ENCODE measurements at places on chromosomes 3 and 15. TPM values are rescaled to one million over a fixed set of nuclear protein-coding genes. Genes with fewer than 3 reads are reported as not detected.

- peaks cover 53% of the 10 kb centered on the region for H3K4me1 ChIP-seq
- peak overlapping the region; percentile 79 for H3K27ac ChIP-seq
- no peaks in the 10 kb centered on the region for H3K36me3 ChIP-seq
- peak overlapping the region; percentile 51 for H3K4me3 ChIP-seq
- peak; percentile 79 for DNase-seq
Observed at GRCh38 chr15:69593981-69594966, 141.7 kb downstream of the RPLP1 start.

- peaks cover 9% of the 10 kb centered on the region for H3K4me1 ChIP-seq
- H3K36me3 ChIP-seq = peaks cover 3% of the 10 kb centered on the region
- peaks cover 3% of the 10 kb centered on the region for H3K27me3 ChIP-seq
- H3K27ac ChIP-seq = no peak overlapping the region
- no peak for DNase-seq
Observed at GRCh38 chr3:55775366-55776154, 288.5 kb upstream of the WNT5A start.

The PLSCR2 gene
- total RNA-seq = not detected

The RARB gene
- 28.2 TPM for total RNA-seq

DNA sequence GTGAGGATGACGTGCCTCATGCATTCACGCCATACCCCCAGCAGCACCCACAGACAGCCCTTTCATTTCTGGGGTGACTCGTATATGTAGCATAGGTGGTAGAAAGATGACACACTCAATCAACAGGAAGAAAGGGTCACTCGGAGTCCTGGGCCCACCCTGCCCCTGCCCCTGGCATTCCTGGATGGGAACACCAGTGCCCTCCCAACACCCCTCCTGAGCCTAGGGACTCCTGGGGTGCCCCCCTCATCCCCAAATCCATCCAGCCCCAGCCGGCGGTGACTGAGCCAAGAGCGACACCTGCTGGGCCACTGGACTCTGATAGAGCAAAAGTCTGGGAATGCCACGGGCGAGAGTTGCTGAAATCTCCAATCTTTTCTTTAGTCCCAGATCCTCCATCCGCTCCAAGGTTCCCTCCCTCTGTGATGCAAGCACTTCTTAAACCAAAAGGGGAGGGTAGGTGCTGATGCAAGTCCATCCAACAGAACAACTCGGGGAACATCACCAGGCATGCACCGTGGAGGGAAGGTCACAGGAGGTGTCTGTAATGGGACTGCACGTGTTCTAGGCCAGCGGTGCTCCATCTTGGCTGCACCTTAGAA, 31.1 kb downstream of the ACAN start:
- no peaks in the 10 kb centered on the region for H3K4me1 ChIP-seq
- H3K4me3 ChIP-seq = no peak overlapping the region
- DNase-seq = no peak
- H3K27me3 ChIP-seq = no peaks in the 10 kb centered on the region
- H3K27ac ChIP-seq = no peak overlapping the region

DNA sequence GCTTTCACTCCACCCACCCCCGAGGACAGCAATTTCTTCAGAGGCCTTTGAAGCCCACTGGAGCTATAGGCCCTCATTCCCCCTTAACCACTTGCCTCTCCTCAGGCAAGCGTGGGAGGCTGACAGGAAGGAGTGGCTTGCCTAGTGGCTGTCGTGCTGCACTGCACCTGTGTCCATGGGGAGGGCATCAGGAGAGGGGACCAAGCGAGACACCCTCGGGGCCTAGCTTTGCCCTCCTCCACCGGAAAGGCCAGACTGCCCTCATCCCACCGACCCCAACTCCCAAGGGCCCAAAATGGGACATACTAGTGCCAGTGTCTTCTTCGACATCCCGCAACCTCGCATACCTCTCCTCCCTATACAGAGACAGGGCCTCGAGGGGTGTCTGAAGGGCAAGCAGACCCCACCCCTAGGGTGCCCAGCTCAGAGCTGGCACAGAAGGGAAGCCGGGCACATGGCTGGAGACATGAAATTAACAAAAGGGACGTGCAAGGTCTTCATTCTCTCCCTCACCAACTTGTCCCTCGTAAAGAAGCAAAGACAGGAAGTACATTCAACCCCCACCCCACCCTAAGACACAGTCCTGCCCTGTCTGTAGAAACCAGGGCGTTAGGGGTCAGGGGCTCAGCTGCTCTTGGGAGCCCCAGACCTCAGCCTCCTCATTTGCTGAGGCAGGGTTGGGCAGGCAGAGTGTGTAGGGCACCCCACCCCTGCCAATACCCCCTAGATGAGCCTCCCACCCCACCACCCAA, 24.3 kb downstream of the VIPR1 start:
- no peaks in the 10 kb centered on the region for H3K4me1 ChIP-seq
- H3K36me3 ChIP-seq = no peaks in the 10 kb centered on the region
- H3K4me3 ChIP-seq = no peak overlapping the region
- DNase-seq = no peak

GRCh38 chr3:48119505-48120193, 68.6 kb downstream of the CDC25A start:
- H3K27me3 ChIP-seq = no peaks in the 10 kb centered on the region
- H3K4me3 ChIP-seq = no peak overlapping the region
- H3K4me1 ChIP-seq = peaks cover 14% of the 10 kb centered on the region
- no peak for DNase-seq
- no peak overlapping the region for H3K27ac ChIP-seq

DNA sequence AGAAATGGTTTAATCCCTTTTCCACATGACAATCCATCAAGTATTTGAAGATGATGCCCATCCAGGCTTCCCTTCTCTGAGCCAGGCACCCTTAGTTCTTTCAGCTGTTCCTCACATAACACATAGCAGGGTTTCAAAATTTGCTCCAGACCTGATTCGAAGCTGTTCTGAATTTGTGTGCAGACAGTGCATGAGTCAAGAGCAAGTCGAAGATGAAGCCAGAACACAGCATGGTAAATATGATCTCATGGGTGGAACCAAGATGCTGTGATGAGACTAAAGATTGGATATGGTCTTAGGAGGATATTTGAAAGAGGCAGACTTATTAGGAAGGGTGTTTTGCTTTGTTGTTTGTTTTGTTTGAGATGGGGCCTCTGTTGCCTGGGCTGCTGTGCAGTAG, 32.6 kb upstream of the PDE8A start:
- no peaks in the 10 kb centered on the region for H3K4me1 ChIP-seq
- DNase-seq = no peak
- no peak overlapping the region for H3K4me3 ChIP-seq
- no peaks in the 10 kb centered on the region for H3K27me3 ChIP-seq
- no peak overlapping the region for H3K27ac ChIP-seq

DNA sequence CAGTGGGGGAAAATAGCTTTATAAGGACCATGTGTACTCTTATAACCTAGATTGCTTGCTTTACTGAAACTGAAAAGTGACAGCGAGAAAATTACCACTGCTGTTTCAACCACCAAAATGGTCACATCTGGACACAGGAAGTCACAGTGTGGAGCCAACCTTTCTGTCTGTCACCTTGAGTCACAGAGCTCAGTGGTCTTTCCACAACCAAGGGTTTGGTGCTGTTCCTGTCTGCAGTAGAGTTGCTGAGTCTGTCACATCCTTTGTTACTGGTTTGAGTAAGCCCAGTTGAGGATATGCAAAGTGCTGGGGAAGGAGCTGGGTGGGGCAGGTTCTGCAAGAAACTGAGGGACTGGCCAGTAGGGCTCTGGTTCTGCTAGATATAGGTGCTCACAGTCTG, 139.1 kb upstream of the EIF1B start:
- H3K4me1 ChIP-seq = no peaks in the 10 kb centered on the region
- no peak overlapping the region for H3K27ac ChIP-seq
- H3K4me3 ChIP-seq = no peak overlapping the region
- no peaks in the 10 kb centered on the region for H3K36me3 ChIP-seq

The KPNA1 gene
- total RNA-seq = 63.9 TPM

DNA sequence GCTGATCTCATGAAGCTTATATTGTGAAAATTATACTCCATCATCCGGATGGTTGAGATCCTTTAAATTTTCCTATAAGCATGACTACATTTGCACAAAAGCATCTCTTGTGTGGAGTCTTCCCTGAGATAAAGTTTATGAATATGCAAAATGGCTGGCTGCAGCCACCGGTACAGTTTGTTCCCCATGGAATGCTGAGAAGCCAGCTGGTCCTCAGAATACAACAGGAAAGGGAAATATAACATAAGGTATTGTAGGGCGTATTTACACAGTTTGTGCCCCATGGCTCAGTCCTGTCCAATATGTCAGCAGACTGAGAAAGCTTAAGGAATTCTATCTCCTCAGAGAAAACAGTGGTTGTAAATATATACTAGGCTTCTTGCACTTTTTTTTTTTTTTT, 468.6 kb downstream of the CNTN6 start:
- DNase-seq = no peak
- H3K27me3 ChIP-seq = no peaks in the 10 kb centered on the region
- H3K4me3 ChIP-seq = no peak overlapping the region
- H3K36me3 ChIP-seq = no peaks in the 10 kb centered on the region

DNA sequence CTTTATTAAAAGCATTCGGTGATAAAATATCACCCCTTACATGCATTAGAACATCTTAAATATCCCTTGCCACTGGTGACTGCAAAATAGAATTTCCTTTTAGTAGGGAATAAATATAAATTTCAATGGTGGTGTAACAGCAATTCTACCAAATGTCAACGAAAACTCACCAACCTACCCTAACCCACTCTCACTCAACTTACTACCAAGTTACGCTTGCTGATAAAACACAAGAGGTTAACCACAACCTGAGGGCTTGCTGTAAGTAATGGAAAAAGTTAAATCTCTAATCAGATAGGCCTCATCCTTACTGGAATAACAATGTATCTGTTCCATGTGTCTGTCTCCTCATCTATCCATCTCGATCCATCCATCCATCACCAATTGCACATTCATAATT, 274.7 kb downstream of the FOXP1 start:
- peaks cover 61% of the 10 kb centered on the region for H3K4me1 ChIP-seq
- peaks cover 6% of the 10 kb centered on the region for H3K36me3 ChIP-seq
- DNase-seq = no peak
- H3K27ac ChIP-seq = no peak overlapping the region

GRCh38 chr15:35693286-35693685, 147.3 kb upstream of the DPH6 start:
- H3K27ac ChIP-seq = no peak overlapping the region
- peaks cover 48% of the 10 kb centered on the region for H3K4me1 ChIP-seq
- peak overlapping the region; percentile 3 for H3K4me3 ChIP-seq
- H3K36me3 ChIP-seq = no peaks in the 10 kb centered on the region

- H3K4me3 ChIP-seq = no peak overlapping the region
- H3K4me1 ChIP-seq = peaks cover 17% of the 10 kb centered on the region
- H3K27ac ChIP-seq = no peak overlapping the region
- no peak for DNase-seq
Observed at GRCh38 chr3:33099109-33099645, 2.2 kb upstream of the GLB1 start.

The ESYT3 gene
- 2.0 TPM for total RNA-seq

- peaks cover 6% of the 10 kb centered on the region for H3K4me1 ChIP-seq
- DNase-seq = no peak
- no peaks in the 10 kb centered on the region for H3K36me3 ChIP-seq
- H3K27me3 ChIP-seq = peaks cover 2% of the 10 kb centered on the region
Observed at GRCh38 chr3:147680837-147681483, 271.8 kb downstream of the ZIC1 start.

The KCNH8 gene
- total RNA-seq = 1.2 TPM

GRCh38 chr3:13891017-13891392, 11.1 kb upstream of the WNT7A start:
- no peak overlapping the region for H3K4me3 ChIP-seq
- H3K27ac ChIP-seq = no peak overlapping the region
- no peaks in the 10 kb centered on the region for H3K4me1 ChIP-seq

GRCh38 chr3:140187656-140188221, 252.8 kb downstream of the CLSTN2 start:
- no peak overlapping the region for H3K4me3 ChIP-seq
- H3K27me3 ChIP-seq = peaks cover 4% of the 10 kb centered on the region
- H3K36me3 ChIP-seq = no peaks in the 10 kb centered on the region

GRCh38 chr15:78341057-78341987, 1.2 kb downstream of the CRABP1 start:
- peak overlapping the region; percentile 86 for H3K4me3 ChIP-seq
- no peak overlapping the region for H3K27ac ChIP-seq
- H3K27me3 ChIP-seq = peaks cover 68% of the 10 kb centered on the region
- no peaks in the 10 kb centered on the region for H3K36me3 ChIP-seq
- peaks cover 24% of the 10 kb centered on the region for H3K4me1 ChIP-seq

GRCh38 chr3:48232734-48233133, 8.2 kb upstream of the ZNF589 start:
- DNase-seq = no peak
- H3K4me1 ChIP-seq = peaks cover 13% of the 10 kb centered on the region

The SAMD7 gene
- not detected for total RNA-seq

The CX3CR1 gene
- total RNA-seq = 0.21 TPM

GRCh38 chr3:169508426-169508825, 155.1 kb downstream of the MECOM start:
- no peak overlapping the region for H3K4me3 ChIP-seq
- peaks cover 38% of the 10 kb centered on the region for H3K27me3 ChIP-seq
- peaks cover 22% of the 10 kb centered on the region for H3K4me1 ChIP-seq
- H3K36me3 ChIP-seq = no peaks in the 10 kb centered on the region
- H3K27ac ChIP-seq = no peak overlapping the region
- no peak for DNase-seq

DNA sequence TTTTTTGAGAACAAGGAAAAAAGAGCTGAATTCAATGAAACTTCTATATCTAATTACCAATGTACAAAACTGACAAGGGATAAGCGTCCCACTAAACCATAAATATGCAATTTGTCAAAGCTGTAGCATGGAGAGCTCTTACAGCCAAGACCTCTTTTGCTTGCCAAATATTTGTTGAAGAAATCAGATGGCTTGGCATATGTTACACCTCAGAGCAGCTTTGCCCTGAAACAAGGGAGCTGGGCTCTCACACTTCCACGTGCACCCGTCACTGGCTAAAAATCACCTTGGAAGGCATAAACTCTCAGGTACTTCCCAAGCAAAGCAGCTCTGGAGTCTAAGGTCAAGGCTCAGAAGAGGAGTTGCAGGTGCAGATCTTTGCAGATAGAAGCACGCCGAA, 324.7 kb upstream of the SLCO3A1 start:
- no peak overlapping the region for H3K4me3 ChIP-seq
- no peak overlapping the region for H3K27ac ChIP-seq
- DNase-seq = no peak
- H3K36me3 ChIP-seq = peaks cover 4% of the 10 kb centered on the region
- no peaks in the 10 kb centered on the region for H3K27me3 ChIP-seq

DNA sequence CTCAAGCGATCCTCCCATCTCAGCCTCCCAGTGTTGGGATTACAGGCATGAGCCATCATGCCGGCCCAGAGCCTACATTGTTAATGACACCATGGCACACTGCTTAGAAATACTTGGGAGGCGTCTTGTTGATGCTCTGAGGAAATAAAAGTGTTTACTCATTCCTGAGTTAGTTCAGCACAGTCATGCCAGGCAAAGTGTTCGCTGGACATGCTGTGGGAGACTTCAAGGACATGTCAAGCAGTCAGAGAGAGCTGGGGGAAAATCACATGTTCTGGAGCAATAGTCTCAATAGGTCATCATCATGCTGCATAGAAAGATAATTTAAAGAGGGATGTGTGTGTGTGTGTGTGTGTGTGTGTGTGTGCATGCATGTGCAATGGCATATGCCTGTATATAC, 37.5 kb downstream of the TTC23 start:
- H3K27me3 ChIP-seq = no peaks in the 10 kb centered on the region
- H3K36me3 ChIP-seq = peaks cover 11% of the 10 kb centered on the region

GRCh38 chr15:40238532-40239403, at the start of gene PAK6:
PAK6 (plus strand) TSS chr15:40239063; CDS start chr15:40264786, 25,723 bp downstream.
- H3K27me3 ChIP-seq = peaks cover 13% of the 10 kb centered on the region
- peaks cover 6% of the 10 kb centered on the region for H3K4me1 ChIP-seq
- peak within 1 kb of the TSS; percentile 68 for H3K27ac ChIP-seq
- peak within 1 kb of the TSS; percentile 76 for H3K4me3 ChIP-seq
- H3K36me3 ChIP-seq = no peaks in the 10 kb centered on the region

The ADAMTSL3 gene
- 2.4 TPM for total RNA-seq

All from type B pancreatic cell (in vitro differentiated cells).